Stimulated activated CD8-positive, alpha-beta memory T cell treated with anti-CD3 and anti-CD28 coated beads, Interleukin-7, amount 100 ng/mL, for 24 hours (primary cell): ENCODE measurements at places on chromosomes 4 and X.

- DNase-seq, result no peak
Measured at GRCh38 chrX:15315509-15315908, at the start of gene ASB11. ASB11 (minus strand) TSS chrX:15315640; CDS start chrX:15315605, 35 bp downstream.

GRCh38 chr4:85398276-85398675, 76.7 kb upstream of the ARHGAP24 start:
- no peak for DNase-seq

DNA sequence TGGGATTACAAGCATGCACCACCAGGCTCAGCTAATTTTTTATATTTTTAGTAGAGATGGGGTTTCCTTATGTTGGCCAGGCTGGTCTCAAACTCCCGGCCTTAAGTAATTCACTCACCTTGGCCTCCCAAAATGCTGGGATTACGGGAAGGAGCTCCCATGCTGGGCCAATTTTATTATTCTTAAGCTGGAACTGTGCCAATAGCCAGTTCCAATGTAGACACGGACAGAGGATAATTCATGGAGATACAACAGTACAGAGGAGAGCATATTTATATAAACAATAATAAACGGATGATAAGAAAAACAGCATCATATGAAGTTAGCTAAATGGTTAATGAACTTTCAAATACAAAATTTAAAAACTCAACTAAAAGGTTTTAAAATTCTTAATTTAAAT, 87.8 kb downstream of the PPA2 start:
- DNase-seq, result no peak

DNA sequence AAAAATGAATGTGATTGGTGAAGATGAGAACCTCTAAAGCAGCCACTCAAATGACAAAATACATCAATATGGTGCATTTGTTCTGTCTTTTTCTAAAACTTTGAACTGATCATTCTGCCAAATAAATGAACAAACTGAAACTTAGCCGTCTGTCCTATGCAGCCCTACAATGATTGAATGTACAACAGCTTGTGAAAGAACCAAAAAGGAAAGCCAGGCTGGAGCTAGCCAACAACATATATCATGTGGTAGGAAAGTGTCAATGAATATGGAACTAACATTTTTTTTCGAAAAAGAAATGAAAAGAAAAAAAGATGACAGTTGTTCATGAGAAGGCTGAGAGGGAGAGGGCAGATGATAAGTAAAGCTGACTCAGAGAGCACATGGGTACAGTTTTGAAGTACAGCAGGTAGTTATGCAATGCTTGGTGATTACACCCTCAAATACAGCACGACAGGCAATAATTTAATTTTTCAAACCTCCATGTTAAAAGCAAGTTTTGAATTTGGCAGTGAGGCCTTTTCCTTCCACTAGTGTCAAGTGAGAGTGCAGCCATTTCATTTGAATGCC, 21.2 kb upstream of the SLC7A11 start:
- DNase-seq, result no peak

DNA sequence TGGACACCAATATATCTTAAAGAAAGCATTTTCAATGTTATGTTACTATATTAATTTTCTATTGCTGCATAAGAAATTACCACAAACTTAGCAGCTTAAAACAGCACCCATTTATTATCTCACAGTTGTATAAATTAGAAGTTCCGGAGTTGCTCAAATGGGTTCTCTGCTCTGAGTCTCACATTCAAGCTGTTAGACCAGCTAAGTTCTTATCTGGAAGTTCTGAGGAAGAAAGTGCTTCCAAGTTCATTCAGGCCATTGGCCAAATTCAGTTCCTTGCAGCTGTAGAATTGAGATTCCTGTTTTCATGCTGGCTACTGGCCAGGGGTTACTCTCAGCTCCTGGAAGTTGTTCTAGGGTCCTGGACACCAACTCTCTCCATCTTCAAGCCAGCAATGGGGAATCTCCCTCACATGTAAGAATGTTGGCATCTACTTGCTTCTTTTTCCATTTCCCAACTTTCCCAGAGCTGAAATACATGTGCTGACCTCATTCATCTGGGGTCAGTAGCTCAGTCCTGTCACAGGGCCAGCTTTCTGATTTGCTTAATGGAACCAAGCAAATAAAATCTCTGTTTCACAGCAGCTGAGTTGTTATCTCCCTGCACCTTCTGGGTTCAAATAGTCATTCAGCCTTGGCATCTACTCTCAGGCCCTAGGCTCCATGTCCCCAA, 99.6 kb upstream of the INTU start:
- no peak for DNase-seq

DNA sequence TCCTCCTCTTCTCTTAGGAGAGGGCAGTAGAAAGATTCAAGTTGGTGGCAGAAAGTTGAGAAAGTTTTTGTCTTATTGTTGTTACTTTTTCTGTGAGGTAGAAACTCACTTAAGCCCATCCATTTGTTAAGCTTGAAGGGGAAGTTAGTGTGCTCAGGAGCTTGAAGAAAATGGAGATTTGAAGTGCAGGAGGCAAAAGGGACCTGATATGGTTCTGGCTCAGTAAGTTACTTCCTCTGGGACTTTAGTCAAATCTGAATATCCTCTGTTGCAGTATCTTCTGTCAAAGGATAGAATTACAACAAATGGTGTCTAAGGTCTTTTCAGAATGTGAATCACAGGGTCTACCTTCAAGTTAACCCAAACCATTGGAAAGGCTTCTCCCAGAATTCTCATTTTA, 46.2 kb downstream of the CXCL13 start:
- DNase-seq, result no peak

DNA sequence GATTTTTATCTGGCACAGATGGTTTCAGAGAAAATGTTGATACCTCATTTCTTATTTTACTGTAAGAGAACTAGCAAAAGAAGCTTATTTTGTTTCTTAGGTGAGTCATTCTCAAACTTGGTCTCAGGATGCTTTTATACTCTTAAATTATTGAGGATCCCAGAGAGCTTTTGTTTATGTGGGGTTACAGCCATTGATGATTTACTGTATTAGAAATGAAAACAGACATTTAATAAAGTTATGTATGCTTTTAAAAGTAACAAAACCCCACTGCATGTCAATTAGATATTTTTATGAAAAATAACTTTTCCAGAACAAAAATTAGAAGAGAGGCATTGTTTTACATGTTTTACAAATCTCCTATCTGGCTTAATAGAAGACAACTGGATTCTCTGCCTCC, 12.1 kb downstream of the USP9X start:
- no peak for DNase-seq

DNA sequence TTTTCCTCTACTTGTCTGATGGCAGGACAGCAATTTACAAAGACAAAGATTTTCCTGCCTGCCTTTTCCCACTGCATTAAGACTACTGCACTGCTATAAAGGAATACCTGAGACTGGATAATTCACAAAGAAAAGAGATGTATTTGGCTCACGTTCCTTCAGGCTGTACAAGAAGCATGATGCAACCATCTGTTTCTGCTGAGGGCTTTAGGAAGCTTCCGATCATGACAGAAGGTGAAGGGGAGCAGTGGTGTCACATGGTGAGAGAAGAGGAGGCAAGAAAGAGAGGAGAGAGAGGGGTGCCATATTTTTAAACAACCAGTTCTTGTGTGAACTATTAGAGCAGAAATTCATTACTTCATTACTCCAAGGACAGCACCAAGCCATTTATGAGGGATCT, 617.1 kb upstream of the HTR2C start:
- no peak for DNase-seq

- DNase-seq, result no peak
Measured at GRCh38 chr4:124883632-124884031, 171.1 kb upstream of the ANKRD50 start.

DNA sequence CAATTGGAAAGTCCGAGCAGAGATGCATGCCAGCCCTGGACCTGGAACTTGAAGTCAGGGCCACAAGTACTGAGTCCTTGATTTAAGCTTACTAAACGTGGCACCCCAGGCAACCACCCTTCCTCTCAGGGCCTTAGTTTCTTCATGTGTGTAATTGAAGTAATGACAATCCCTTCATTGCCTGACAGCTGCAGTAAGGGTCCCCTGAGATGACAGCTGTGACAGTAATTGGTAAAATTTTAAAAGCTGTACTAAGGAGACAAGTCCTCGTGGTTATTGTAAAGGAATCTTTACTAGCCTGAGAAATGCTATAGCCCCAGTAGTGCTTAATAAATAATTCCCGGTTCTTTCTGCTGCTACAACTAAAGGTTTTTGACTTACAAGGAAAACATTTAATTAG, 175.1 kb upstream of the RADX start:
- DNase-seq, result no peak

DNA sequence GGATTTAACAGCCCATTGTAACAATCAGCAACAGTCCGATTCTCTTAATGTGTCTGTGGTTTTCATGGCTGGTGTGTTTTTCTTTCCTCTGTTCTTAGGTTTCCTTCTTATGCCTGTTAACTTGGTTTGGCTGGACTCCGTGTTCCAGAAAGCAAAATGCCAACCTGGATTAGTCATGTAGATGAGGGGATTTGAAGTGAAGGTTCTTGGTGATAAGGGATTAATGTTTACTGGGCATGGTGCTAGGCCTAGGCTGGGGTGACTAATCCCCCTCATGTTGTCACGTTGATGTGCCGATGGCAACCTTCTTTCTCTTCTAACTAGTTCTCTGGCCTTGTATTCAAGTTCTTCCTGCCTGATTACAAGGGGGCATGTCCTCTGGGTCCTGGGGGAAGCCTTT, 85.9 kb downstream of the REPS2 start:
- DNase-seq, result no peak

DNA sequence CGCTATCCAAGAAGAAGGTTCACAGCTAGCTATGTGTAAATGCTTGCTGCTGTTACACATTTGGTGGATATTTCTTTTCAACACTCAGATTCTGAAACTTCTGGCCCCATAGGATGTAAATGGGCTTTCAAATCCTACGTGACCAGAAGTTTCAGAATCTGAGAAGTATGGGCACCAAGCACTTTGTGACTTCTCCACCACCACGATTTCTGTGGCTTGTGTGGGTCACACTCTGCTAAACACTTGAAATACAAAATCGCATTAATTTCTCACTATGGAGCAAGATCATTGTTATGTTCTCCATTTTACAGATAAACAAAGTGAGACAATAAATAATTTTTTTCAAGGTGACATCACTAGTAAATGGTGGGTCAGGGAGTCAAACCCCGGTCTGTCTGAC, 259.4 kb upstream of the JADE1 start:
- no peak for DNase-seq

- DNase-seq, result no peak
Measured at GRCh38 chr4:166981847-166982246, 252.4 kb downstream of the SPOCK3 start.

DNA sequence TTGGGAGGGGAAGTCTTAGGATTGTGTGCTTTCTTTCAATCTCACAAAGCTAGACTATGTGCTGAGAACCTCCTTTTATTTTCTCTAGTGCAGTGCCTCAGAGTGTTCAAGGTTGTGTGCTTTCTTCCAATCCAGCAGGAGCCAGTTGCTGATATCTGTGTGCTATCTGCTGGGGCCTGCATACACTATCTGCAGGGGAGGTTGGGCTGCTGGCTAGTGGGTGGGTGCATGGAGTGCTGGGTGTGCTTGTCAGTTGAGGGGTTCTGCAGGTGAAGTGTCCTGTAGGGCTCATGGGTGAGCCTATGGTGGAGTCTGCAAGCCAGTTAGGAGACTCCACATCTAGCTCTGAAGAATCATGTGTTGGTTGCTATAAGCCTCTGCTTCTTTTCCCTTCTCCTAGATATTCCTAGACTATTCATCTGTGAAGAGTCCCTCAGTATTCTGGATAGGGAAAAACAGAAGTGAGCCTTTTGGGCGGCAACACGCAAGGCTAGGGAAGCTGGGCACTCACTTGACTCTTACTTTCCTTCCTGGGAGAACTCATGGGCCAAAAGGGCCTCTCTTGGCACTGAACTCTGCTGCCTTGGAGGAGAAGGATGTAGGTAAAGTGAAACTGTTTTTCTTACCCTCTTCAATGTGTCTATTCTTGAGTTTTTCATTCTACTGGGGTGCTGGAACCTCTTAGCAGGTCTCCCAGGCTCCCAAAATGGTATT, 8.0 kb upstream of the CISD2 start:
- no peak for DNase-seq

DNA sequence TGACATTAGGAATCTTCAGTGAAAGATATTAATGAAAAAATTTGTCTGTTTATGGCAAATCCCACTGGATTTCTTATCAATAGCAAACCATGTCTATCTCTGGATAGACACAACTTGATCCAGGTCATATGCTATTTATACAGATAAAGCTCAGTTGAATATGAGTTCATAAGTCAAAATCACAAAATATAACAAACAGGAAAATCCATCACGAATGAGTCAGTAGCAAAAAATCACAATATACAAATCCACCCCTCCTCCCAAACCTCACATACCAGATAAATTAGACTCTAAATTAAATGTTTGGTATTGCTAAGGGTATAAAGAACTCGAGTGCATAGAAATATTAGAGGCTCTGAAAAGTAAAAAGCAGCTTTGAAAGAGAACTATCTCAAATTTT, 420.5 kb downstream of the TLL1 start:
- no peak for DNase-seq

- no peak for DNase-seq
Measured at GRCh38 chr4:5385741-5386311, 322.5 kb downstream of the EVC2 start.

DNA sequence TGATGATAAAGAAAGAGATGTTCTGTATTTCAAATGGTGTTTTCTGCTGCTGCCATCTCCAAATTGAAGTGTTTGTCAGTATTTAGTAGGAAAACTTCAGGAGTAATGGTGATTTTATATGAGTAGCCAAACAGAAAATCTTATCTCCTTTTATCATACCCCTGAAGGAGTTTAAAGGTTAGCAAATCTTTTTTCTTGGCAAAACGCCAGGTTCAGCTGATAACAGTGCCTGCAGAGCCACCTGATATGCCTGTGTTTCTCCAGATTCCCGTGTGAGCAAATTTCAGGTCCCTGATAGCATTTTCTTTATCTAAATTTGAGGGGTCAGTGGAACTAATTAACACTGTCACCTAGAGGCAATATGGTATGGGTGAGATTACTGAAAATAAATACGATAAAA, 65.8 kb upstream of the ETNPPL start:
- DNase-seq, result no peak

DNA sequence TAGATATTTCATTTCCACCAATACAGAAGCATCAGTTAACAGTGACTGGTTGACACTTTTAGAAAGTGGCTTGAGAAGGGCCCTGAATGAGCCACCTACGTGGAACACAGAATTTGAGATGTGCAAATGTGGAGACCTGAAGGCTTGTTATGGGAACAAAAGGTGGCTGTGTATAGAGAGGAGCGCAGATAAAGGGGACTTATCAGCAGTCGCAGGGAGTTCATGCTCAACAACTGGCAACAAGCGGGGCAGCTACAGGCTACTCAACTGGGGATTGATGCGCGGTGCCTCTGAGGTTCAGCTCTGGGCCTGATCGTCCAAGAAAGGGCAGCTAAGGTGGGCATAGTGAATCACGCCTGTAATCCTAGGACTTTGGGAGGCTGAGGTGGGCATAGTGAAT, 3.4 kb upstream of the FAM3A start:
- no peak for DNase-seq

GRCh38 chrX:46376246-46376885, 168.9 kb downstream of the ZNF674 start:
- no peak for DNase-seq

- no peak for DNase-seq
Measured at GRCh38 chr4:140243278-140243753, 89.3 kb upstream of the MAML3 start.

- no peak for DNase-seq
Measured at GRCh38 chrX:108366644-108367406, 71.4 kb downstream of the COL4A6 start.
